ENCODE measurements at places on chromosomes 3 and 15.

GRCh38 chr3:15102256-15102655 lies 3.3 kb upstream of the RBSN start:
- DNase-seq = no peak

DNA sequence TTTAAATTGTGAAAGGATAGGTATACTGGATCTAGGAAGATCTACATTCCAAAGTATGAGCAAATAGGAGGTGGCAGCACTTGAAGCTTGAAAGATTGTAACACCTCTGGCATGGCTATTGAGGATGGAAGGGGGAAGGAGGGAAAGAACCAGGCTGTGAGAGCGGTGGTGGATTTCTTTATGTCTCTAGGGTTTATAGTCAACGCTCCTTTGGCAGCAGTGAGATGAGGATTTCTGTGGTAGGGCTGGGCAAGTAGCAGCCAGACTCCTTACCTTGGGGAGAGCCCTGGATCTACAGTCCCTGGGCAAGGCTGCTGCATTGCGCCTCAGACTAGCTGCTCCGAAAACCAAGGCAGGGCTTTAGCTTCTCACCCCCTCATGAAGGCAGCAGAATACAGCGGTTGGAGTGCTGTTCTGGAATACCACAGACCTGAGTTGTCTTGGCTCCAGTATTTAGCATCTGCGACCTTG lies 53.2 kb downstream of the MEF2A start:
- no peak for DNase-seq

DNA sequence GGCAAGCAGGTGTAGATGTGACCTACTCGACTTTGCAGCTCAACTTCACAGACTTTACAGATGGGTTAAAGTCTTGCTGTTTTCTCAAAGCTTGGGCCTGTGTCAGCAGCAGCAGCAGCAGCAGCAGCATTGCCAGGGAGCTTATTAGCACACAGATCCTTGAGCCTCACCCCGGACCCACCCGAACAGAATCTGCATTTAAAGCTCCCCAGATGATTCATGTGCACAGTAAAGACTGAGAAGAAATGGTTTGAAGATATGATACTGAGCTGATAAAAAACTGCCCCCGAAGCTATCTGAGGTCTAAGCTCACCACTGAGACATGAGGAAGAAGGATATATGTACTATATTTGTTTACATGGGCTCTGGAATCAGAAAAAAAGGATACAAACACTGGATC lies 231.7 kb downstream of the ARPP21 start:
- no peak for DNase-seq

DNA sequence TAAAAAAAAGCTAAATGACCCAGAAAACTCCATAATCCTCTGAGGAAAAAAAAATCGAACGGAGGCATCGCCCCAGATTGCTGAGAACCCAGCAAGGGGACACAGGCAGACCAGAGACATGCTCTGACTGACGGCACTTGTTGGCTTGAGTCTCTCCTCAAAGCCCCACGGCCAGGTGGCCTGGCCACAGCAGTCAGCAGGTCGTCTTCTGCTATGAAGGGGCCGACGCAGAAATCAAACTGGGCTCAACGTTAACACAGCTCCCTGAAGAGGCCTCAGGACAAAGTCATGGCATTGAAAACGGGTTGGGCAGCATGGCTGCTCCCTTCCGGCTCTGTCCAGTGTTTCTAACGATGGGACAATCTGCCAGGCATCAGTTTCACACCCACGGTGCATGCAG lies 17.5 kb downstream of the PCSK6 start:
- no peak for DNase-seq

DNA sequence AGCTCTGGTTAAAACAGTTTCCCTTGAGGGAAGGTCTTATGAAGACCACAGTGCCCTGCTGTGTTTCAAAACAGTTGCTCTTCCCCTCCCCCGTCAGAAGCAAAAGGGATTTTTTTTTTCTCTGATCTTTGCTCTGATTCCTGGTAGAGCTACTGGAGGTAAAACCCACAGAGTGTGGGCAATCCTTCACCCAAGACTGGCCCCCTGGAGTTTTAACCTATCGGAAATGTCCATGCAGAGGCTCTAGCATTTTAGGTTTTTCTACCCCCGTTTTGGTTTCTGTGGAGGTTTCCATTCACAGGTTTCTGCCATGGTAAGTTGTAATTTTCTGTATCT lies 27.7 kb downstream of the GRM2 start:
- DNase-seq = peak; percentile 54

DNA sequence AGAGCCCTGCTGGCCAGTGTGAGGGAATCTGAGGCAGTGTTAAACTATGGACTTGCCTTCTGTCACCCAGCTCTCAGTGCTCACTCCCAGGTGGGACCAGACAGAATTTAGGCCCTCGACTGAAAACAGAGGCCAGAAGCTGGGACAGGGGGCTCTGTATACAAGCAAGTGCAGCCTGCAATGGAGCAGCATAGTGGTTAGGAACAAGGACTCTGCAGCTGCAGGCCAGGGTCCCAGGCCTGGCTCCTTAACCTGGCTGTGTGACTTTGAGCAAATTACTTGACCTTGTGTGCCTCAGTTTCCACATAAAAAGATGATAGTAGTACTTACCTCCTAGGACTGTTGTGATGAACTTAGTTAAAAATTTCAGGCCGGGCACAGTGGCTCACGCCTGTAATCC lies 39.8 kb downstream of the CMTM7 start:
- DNase-seq = no peak

- peak; percentile 74 for DNase-seq
Observed at GRCh38 chr3:133506215-133506901, 67.1 kb upstream of the CDV3 start.

DNA sequence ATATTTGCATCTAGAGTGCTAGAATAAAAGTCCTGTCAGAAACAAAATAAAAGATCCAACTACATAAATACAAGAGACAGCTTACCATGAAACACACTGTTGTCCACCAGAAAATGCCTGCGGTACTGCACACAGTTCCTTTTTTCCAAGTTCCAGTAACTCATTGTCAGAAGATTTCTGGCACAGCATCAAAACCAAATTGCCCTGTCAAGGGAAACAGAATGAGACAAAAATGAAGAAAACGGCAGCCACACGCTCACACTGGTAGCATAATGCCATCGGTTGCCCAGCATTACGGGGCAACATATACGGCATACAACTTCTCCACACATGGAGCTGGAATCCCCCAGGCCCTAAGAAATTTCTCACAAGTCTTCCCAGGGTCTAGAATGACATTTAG lies 40.8 kb downstream of the PLCH1 start:
- no peak for DNase-seq

GRCh38 chr3:73716418-73716817 lies 91.7 kb upstream of the PDZRN3 start:
- DNase-seq = no peak

- DNase-seq = no peak
Observed at GRCh38 chr3:148790851-148791735, 36.5 kb upstream of the CPB1 start.

DNA sequence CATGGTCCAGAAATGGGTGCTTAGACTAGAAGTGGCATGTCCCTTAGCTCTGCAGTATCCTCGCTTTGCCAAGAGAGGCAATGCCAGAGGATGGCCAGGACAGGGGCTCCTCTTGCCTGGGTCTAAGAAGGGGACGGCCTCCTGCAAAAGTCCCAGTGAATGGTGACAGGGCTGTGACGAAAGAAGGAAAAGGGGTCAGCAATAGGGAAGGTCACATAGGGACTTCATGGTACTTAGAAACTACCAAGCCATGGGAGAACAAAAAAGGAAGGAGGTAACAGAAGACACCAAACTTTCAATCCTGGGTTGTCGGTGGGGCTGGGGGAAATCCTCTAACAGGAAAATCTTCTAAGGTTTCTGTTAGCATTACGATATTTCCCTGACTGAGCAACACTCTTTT lies 36.2 kb upstream of the ATOSA start:
- DNase-seq = no peak

DNA sequence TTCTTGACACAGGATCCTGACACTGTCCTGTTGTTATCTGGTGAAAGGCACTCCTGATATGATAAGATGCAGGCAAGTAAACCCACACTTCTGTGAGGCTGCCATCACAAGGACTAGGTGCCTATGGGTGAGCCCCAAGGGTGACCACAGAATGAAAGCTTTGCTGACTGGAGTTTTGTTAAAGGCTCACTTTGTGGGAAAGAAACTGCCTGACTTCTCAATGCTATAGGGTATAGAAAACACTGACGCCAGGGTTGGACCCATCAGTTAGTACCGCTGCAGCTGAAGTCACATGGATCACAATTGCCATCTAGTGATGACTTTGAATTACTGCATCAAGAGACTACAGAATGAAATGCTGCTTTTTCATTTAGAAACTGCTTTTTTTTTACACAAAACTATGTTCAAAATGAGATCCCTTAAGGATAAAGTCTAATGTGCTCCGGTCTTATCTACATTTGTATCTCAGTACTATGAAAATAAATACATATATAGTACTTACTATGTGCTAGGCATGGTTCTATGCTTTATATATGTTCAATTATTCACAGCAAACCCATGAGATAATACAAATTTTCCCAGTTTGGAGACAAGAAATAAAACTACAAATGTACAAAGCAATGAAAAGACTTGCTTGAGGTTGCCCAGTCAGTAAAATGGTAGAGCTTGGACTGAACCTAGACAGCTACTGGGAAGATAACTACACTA lies 64.2 kb upstream of the CMSS1 start:
- DNase-seq = peak; percentile 58

GRCh38 chr3:161409069-161409468 lies 37.8 kb upstream of the SPTSSB start:
- DNase-seq = peak; percentile 36

DNA sequence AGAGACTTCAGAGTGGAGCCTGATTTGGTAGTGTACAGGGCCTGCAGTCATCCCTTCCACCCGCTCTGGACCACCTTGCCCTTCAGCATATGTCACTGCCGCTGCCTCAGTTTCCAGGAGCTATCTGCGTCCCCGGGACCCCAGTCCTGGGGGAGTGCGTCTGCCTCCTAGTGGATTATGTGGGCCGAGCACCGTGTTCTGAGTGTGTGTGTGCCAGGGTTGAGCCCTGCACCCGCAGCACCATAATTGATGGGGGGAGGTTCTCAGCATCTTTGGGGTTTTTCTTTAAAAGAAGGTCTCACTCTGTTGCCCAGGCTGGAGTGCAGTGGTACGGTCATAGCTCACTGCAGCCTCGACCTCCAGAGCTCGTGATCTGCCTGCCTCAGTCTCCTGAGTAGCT lies 33.6 kb downstream of the CD276 start:
- DNase-seq = no peak

DNA sequence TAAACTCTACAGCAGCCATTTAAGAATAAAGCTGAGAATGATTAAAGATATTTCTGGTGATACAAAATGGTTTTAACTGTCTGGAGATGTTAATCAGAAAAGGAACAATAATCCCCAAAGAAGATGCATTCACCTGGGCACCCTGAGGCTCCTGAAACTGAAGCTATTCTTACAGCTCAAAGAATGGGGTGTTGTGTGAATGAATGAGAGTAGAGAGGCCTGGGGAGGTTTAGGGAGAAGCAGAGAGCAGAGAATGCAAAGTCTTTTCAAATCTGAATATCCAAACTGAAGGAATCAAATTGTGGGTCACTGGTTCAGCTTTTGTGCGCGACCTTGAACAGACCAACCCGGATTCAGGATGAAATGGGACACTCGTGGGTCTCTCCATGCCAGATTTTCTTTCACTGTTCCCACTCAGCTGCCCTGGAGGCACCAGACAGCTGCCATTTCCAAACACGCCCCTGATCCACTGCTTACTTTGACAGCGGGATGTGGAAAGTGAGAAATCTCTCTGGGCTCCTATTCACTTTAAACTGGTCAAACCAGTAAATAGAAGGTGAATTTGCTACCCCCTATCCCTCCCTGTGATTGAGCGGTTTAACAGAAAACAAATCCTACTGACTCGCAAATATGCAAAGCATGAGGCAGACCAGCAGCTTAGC lies 485.5 kb upstream of the THBS1 start:
- no peak for DNase-seq

DNA sequence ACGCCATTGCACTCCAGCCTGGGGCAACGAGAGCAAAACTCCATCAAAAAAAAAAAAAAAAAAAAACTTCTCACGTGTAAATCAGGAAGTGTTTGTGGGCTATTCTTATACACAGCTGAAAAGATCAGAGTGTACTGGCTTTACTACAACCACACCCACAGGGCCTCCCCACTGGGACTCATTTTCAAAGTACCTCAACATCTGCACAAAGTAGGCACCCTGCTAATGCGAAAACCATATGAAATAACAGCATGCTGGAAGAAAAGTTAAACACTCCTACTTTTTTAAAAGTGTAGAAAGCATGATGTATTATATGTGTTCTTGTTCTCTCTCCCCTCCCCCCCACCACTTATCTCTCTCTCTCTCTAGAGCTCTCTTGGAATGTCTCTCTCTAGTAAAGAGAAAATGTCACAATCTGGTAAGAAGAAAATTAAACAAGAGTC lies 11.1 kb downstream of the UACA start:
- no peak for DNase-seq

GRCh38 chr15:28003302-28004037 lies 95.6 kb downstream of the OCA2 start:
- no peak for DNase-seq

GRCh38 chr3:16905704-16906103 lies 20.9 kb downstream of the PLCL2 start:
- no peak for DNase-seq

DNA sequence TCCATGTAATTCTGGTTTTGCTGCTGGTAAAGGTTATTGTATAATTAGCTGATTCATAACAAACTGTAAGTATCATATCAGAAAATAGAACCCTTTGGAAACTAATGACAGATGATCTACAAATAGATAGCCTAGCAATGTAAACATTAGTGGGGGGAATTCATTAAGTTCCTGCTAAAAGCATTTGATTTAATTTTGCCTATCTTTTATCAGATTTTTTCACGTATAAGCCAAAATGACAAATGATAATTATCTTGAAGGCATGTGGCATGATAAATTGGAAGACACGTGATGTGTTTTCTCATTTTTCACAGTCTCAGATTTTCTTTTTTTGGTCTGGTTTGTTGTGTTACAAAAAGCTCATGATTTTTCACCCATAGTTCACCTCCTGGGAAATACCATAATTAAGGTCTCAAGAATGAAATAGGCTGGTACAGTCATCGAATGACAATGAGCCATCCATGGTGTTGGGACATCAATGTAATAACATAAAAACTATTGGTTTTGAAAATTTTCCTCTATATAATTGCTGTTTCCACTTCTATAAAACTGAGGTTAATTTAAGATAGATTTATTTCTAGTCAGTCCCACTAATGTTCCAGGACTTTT lies 325.9 kb upstream of the TBL1XR1 start:
- no peak for DNase-seq

DNA sequence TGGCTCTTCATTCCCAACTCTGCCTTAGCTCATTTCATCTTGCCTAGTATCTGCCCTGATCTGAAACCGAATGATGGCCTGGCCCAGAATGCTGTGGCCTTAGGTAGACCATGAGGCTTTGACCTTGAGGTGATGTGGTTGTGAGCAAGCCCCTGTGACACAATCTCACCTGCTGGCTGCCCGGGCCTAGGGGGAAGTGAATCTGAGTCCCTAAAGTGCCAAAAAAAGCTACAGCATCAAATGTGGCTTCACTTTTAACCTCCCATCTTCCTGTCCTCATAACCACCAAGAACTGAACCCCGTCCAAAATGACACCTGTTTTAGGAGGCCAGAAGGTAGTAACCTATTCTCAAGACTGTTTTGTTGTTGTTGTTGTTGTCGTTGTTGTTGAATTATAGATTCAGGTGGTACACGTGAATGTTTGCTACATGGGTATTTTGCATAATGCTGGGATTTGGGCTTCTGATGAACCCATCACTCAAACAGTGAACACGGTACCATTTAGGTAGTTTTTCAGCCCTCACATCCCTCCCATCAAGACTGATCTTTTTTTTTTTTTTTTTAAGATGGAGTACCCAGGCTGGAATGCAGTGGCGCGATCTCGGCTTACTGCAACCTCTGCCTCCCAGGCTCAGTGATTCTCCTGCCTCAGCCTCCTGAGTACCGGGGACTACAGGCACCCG lies 54.6 kb downstream of the MCCC1 start:
- no peak for DNase-seq

GRCh38 chr3:16302082-16302631 lies 37.1 kb downstream of the OXNAD1 start:
- no peak for DNase-seq
